HuH-7 (cell line): ENCODE measurements at places on chromosomes 16 and 17.
A peak's percentile ranks its signal among the peaks of the same experiment; 100 is the strongest.

GRCh38 chr16:31451681-31452351 lies 7.5 kb upstream of the ARMC5 start:
- DNase-seq = peak; percentile 69

DNA sequence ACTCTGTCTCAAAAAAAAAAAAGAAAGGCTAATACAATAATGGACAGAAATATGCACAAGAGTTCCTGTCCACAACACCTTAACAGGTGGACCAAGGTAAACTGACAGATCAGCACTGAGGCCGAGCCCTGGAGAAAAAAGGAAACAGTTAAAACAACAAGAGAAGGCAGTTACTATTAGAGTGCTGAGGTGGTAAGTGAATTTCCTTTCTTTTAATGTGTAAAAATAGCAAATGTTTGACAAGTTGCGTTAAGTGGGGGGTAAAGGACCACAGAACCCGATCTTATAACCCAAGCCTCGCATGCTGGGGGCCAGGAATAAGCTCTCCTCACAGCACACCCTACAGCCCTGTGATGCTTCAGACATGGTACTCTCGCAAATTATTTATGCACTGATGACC lies 24.8 kb downstream of the TXNDC11 start:
- no peak for DNase-seq

DNA sequence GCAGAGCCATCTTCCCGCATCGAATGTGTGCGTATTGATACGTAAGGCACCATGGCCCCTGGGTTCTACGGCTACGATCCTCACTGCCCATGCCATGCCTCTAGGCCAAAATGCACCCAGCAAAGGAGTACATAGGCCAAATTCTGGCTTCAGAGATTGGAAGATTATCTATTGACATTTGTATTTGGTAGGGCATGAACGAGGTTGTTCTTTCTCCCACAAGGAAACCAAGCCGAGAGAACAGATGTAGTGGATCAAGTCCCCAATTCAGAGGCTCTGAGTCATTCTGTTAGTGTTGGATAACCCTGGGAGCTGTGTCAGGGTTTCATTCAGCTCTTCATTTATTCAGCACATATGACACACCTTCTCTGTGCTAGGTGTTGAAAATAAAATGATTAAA lies 36.5 kb downstream of the HOXB1 start:
- no peak for DNase-seq

DNA sequence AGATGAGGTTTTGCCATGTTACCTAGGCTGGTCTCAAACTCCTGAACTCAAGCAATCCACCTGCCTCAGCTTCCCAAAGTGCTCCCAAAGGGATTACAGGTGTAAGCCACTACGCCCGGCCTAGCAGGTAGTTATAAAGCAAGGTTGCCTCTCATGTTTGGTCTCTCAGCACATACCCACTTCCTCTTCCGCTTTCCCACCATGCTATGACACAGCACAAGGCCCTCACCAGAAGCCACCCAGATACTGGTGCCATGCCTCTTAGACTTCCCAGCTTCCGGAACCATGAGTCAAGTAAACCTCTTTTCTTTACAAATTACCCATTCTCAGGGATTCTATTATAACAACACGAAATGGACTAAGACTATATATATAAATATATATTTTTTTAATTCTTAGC lies 143.6 kb downstream of the COPRS start:
- DNase-seq = no peak

DNA sequence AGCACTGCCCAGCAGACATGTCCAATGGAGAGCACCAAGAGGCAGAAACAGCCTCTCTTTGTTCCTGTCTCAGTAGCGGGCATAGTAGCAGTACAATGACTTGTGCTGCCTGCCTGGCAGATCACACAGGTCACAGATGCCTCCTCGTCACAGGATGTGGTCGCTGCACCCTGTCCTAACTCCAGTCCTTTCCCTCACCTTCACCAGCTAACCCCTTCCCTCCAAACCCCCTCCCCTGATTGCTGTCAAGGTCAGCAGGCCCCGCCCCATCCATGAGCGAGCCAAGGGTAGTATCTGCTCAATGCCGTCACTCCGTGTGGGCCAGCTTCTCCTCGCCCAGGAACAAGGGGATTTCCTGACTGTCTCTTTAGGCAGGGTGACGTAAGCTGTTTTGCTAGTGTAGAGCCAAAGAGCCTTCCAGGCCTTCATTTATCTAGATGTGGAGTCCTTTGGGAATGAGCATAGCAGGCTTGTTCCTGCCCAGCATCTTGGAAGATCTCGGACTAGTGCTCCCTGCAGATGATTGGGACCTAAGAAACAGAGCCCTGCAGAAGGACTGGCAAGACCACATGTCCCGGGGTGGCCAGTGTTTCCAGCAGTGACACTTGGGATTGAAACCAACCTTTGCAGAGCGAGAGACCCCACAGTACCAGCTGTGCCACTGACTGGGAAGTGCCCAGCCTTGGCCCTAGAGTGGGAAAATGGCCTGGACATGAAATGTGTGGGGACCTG lies 75.9 kb upstream of the TNRC6C start:
- DNase-seq = no peak

DNA sequence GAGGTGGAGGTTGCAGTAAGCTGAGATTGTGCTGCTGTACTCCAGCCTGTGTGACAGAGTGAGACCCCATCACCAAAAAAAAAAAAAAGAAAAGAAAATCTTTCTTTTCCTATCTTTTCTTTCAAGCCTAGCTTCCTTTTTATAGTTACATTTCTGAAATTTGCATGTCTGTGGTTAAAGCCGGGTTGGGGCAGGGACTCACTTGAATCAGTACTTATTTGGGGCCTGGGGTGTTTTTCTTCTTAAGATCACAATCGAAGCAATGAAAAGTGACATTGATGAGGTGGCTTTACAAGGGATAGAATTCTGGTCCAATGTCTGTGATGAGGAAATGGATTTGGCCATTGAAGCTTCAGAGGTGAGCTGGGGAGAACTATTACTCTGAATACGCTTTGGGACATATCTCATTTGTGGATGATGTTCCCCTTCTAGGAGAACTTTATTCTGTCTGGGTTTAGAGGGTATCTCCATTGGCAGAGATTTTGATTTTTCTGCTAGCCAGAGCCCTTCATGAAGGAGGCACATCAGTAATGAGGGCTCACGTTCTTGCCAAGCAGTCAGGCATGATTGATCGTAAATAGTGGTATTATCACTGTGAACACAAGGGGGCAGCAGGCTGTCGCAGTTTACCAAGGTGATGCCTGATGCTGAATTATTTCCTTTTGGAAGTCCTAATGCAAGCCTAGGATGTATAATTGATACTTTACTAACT lies 14.3 kb downstream of the KPNB1 start:
- DNase-seq = no peak

DNA sequence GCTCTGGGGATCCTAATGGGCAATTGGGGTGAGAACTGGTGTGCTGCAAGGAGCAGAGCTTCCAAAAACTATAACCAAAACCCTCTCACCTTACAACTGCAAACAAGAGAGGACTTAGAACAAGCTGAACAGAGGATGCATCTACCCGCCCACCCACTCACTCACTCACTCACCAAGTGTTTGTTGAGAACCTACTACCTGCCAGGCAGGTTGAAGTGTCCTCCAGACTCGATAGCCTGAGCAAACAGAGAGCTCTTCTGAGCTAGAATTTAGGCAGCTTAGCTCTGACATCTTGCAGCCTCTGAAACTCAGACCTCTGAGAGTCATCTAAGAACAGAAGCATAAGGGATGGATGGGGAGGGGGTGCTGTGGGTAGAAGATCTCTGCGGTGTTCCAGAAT lies 41.2 kb downstream of the CACNG3 start:
- DNase-seq = no peak

DNA sequence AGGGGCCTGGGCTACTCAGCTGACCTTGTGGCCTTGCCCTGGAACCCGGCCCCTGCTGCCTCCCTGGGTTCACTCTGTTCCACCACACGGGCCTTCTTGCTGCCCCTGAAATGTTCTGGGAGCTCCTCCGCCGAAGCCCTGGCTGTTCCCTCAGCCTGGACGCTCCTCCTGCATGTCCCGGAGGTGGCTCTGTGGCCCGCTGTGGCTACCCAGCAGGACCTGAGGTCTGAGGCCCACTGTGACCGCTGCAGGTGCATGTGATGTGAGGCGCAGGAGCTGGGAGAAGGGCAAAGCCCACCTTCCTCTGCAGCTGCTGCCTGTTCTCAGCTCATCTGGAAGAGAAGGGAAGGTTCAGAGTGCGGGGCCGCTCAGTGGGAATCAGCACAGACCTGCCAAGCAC lies 38.9 kb upstream of the ACSF3 start:
- DNase-seq = no peak

DNA sequence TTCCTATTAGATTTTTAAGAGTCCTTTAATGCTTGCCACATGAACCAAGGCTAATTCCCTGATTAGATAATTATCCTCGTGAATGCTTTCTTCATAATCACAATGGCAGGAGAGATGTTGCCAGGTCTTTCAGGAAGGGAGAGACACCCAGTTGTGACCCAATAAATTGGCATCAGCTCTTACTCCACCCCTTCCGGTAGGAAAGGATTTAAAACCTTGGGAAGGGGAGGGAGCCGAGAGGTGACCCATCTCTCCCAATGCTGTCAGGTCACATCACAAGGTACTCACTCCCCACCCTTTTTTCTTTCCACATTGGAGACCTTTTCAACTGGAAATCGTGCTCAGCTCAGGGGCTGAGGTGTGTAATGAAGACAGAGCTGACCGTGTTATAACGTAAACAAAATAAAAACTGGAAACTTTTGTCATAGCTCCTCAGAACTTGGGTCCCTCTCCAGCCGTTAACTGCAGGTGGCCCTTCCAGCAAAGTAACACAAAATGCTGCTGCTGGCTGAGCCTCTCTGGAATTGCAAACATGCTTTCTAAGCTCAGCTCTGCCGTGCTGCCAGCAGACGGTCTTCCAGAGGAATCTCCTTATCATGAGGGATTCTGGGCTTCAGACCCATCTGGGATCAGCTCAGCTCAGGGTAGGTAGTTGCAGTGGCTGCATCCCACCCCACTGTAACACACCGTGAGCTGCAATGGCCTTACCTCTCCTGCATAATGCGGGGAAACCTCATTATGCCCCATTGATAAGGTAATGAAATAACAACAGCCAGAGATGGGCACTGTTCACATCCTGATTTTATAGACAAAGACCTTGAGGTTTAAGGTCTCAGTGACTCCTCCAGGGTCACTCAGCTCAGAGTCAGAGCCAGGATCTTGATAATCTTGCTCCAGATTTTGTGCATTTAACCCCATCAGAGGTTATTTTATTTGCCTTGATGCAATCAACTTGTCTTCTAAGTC lies 15.6 kb downstream of the TMEM100 start:
- DNase-seq = no peak

DNA sequence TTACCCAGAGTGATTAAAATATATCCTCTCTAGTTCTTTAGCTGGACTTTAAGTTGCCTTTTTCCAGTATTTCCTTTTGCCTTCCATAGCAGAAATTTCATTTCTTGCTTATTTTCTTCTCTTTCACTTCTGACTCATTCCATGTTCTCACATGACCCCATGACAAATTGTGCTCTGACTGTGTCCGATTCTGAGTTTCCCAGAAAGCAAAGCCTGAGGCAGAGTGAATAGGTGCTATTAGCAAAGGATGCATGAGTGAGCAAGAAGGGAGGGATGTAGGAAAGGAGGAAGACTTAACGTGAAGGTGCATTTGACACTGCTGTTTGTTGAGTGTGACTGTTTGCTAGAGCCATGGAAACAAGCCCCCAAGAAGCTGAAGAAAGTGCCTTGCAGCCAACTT lies 82.6 kb upstream of the CNTNAP4 start:
- DNase-seq = no peak

GRCh38 chr16:585351-585750 lies 4.5 kb upstream of the RAB40C start:
- DNase-seq = no peak

GRCh38 chr17:73998653-73999645 lies 204.5 kb upstream of the RPL38 start:
- DNase-seq = peak; percentile 73

DNA sequence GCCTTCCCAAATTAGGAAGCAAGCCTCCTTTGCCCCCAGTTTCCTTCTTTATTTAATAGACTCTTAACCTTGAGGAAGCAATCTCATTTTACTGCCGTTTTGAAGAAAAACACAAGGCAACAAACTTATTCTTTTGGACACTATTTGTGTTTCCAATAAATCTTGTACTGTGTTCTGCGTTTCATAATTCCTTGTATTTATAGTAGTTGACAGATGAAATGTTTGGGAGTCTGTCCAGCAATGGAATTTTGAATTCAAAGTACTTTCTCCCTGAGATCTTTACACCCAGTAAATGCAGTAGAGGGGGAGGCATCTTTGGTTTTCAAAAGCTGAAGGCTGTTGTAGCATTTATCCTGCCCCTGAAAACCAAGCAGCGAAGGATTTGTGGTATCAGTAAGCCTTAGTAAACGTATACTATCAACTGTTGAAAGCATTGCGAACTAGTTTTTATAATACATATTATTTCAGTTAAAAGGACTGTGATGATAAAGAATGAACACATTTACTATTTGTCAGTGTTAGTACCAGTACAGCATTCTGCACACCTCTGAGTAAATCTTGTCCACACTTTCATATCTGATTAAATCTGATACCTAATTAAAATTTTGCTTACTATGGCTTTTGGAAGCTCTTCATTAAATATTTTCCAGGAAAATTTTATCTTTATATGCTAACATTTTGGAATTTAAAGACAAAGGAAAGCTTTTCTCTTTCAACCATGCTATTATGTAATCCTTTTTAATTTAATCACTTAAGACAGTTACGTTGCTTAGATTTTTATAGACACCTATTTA lies 83.1 kb downstream of the TNRC6C start:
- DNase-seq = no peak

- peak; percentile 41 for DNase-seq
Measured at GRCh38 chr16:25177831-25178688, 38.7 kb upstream of the AQP8 start.

GRCh38 chr17:83008526-83008925 lies 70.9 kb upstream of the METRNL start:
- no peak for DNase-seq
